ENCODE measurements at places on chromosomes 13 and 19. TPM values are rescaled to one million over a fixed set of nuclear protein-coding genes. Genes with fewer than 3 reads are reported as not detected.

HPN gene
- not detected for total RNA-seq

KLK12 gene
- not detected for total RNA-seq

WASF3 gene
- total RNA-seq: 13.5 TPM

SIRT2 gene
- 44.9 TPM for total RNA-seq

CDX2 gene
- not detected for total RNA-seq

FBXO27 gene
- total RNA-seq: 7.2 TPM

ERICH4 gene
- not detected for total RNA-seq

GPR12 gene
- 0.41 TPM for total RNA-seq

Measured in fibroblast of the aortic adventitia (primary cell).